ENCODE measurements at places on chromosomes 6 and 20.

DNA sequence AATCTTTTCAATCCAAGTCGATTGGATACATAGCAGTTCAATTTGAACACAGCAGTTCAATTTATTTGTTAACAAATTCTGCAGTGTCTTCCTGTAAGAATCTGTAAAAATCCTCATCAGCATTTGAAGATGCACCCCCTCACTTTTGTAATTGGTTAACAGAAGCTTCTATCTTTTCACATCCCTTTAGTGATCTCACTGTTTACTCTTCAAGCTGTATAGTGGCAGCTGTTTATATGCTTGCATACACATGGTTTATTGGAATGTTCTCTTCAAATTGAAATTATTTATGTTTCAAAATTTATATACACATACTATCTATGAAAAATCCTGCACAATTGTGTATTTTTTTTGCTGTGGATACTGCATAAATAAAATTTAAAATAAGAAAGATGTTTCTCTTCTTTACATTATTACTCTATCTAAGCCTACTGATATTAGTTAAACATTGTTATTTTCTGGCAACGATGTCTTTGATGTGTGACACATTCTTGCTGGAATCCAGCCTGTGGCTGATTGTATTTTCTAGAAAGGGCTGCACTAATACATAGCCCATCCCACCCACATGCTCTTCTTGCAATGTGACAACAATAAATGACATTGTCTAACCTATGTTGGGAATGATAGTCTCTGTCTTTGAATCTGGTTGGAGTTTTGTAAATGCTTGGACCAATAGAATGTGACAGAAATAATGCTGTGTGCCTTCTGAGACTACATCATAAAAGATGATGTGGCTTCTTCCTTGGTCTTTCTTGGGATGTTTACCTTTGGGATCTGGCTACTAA, 573.0 kb downstream of the CD109 start:
- no peak for DNase-seq

GRCh38 chr6:66851930-66852329, 1144.9 kb upstream of the EYS start:
- DNase-seq: no peak

DNA sequence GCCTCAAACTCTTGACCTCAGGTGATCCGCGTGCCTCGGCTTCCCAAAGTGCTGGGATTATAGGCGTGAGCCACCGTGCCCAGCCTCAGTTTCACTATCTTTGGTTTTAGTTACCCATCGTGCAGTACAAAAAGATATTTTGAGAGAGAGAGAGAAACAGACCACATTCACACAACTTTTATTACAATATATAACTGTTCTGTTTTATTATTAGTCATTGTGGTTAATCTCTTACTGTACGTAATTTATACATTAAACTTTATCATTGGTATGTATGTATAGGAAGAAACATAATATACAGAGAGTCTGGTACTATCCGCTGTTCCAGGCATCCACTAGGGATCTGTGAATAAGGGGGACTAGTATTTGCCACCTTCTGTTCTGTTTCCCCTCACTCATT, 29.4 kb upstream of the TAF8 start:
- no peak for DNase-seq

DNA sequence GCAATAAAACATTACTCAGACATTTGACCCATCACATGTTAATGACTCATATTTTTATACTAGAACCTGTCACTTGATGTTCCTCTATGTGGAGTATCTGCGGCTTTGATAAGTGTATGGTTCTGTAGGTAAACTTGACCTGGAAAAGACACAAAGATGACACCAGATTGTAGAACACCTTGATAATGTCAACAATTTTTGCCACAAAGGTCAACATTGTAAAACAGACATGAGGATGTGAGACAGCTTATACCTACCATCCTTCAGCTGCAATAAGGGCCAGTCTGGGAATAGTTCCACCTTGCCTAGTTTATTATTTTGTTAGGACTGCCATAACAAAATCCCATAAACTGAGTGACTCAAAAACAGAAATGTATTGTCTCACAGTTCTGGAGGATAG, 202.4 kb downstream of the LMBRD1 start:
- no peak for DNase-seq

DNA sequence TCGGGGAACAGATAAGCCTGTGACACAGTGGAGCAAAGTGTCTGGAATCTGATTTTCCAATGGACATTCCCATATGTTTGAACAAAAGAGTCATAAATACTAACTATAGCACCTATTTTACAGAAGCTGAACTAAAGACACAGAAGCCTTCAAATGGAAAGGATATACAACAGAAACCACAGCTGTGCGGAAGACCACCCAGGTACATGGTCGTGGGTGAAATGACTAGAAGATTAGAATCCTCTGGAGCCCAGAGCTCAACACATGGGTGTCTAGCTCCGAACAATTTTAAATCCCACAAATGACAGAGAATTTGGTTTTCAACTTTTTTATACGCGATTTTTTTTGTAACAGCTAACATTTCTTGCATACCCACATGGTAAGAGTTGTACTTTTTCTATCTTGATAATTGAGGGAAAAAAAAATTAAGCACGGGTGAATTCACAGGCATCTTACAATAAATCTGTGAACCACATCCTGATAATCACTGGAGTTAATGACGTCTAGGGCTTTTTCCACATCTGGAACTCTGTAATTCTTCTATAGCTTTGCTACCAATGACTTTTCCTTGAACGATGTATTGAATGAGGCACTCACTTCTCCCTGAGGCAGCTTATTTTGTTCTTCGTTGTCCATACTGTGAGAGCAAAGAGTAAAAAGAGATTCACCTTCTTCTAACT, 271.1 kb upstream of the AGPAT4 start:
- DNase-seq: no peak

GRCh38 chr20:23873370-23874015, 6.1 kb downstream of the CST5 start:
- no peak for DNase-seq

DNA sequence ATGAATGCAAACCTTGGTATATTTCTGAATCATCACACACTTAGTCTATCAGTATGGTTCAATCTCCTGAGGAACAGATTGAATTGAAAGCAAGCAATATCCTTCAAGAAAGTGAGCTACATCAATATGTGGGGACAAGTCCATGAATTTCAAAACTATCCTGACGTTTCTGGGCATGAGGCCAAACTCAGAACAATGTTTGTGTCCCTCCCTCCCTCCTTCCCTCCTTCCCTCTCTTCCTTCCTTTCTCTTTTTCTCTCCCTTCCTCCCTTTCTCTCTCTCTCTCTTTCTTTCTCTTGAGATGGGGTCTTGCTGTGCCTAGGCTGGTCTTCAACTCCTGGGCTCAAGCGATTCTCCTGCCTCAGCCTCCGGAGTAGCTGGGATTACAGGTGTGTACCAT, 27.9 kb upstream of the SYNCRIP start:
- DNase-seq: no peak

GRCh38 chr6:44598679-44599078, 211.2 kb downstream of the CDC5L start:
- DNase-seq: no peak

- DNase-seq: no peak
These were observed 54.2 kb downstream of the ARMC2 start for GRCh38 chr6:108902382-108902792.

- DNase-seq: no peak
These were observed 587.2 kb downstream of the PRKN start for GRCh38 chr6:162140251-162140852.

GRCh38 chr6:6940031-6941025, 167.4 kb upstream of the RREB1 start:
- DNase-seq: no peak

DNA sequence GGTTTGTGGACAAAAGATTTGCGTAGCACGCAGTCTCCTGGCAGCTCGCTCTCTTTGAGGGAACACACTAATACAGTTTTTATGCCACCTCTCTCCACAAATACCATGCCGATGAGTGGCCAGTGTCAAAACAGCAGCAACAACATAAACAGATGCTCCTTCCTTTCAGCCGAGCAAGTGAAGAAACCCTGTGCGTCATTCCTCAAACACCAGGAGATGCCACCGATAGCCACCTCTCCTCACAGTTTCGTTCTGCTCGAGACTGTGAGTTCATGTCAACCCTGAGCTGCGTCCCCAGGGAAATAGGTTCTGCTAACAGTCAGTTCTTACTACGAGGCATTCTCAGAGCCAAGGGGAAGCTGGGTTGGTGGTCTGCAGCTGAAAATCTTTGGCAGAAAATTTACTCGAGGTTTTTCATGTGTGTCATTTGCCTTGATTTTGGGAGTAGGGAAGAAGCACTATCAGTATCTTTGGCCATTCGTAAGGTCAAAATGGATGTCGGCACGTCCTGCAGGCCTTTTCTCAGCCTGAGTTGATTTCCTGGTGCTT, 59.9 kb downstream of the EYA2 start:
- no peak for DNase-seq

DNA sequence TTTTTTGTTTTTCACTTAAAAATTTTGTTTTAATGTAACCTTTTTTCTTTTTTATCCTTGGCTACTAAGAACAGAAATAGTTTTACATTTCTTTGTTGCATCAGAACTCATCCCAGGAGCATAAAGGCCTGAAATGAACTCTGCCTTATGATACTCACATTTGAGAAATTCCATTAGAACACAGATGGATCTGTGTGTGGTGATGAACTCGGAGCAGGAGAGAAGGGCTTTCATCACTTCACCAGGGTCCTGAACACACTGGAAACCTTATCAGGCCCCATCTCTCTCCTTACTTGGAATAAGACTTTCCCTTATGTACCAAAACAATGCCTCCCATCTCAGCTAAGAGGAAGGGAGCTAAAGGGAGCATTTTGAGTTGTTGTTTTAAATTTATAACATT, 139.4 kb downstream of the PHF3 start:
- no peak for DNase-seq

- DNase-seq: no peak
These were observed 1.4 kb downstream of the OTOR start for GRCh38 chr20:16749573-16749972.

DNA sequence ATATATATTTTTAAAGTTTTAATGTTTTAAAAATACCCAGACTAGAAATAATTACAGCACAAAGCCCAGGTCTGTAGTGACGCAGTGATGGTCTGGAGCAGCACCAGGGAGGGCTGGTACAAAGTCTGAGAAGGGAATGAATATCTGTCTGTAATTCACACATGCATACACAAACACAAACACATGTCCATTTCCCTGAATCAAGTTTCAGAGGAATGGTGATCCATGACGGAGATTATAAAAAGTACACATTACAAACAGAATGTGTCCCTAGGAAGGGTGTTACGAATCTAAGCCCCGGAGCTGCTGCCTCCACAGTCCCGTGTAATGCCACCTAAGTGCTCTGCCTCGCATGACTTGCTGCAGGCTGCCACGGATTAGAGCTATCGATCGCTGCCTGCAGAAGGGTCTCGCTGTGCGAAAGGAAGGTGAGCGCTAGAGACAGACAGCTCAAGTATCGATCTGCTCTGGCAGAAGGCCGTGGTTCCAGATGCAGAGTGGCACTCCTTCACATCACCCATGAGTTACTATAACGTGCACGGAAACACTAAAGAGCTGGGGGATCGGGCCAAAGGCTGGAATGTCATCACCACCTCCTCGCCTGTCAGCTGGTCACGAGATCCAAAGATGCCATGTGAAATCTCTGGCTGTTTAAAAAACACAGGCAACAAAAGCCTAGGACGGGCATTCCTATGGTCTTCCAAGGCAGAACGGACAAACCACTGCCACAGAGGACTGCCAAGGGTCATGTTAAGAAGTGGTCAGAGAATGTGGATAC, 87.1 kb downstream of the INSM1 start:
- DNase-seq: no peak

- no peak for DNase-seq
These were observed 444.3 kb downstream of the BCKDHB start for GRCh38 chr6:80550748-80551147.

DNA sequence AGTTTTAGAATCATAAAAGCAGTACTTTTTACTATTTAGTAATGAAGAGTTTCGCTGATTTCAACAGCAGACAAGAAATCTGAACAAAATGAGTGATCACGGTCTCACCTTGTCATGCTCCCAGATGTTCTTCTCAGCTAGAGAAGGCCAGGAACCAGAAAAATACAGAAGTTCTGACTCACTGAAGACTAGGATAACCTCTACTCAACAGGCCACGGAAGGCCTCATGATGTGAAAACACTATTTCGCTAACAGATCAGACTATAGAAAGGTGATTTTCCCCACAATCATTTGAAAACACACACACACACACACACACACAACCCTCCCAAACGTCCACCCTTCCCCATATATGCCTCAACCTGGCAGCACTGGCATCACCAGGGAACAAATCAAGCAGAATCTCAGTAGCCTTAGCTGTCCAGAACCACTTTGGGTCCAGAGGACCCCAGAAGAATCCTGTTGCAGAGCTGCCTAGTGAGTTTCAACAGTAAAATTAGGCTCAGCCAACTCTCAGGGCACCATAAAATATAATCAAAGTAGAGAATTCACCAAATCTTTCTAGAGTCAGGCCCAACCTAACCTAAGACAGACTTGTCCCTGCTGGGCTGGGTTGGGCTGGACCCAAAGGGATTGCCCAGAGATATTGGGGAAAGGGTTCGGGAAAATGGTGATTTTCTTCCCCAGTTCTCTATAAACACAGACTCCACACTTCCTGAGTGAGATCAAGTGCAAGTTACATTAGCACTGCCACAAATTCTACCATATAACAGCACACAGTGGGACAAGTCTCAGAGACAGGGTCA, 7.9 kb downstream of the EXOC2 start:
- peak; percentile 26 for DNase-seq

Data from GM18507 (cell line).